Stimulated activated CD4-positive, alpha-beta T cell treated with anti-CD3 and anti-CD28 coated beads, Interleukin-4, amount 100 ng/mL, for 48 hours (primary cell): ENCODE measurements at places on chromosomes 2 and 18.

DNA sequence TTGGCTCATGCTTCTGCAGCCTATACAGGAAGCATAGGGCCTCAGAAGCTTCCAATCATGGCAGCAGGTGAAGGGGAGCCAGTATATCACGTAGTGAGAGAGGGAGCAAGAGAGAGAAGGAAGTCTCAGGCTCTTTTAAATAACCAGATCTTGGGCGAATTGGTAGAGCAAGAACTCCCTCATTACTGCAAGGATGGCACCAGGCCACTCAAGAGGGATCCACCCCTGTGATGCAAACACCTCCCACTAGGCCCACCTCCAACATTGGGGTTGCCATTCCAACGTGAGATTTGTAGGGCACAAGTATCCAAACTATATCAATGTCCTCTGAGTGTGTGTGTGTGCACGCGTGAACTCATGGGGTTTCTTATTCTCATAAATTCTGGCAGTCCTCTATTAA, 37.6 kb upstream of the RMP24 start:
- DNase-seq = no peak

GRCh38 chr2:206275312-206276055, 1.0 kb downstream of the ZDBF2 start:
- no peak for DNase-seq

- no peak for DNase-seq
Measured at GRCh38 chr2:14303366-14304115, 329.0 kb upstream of the LRATD1 start.

DNA sequence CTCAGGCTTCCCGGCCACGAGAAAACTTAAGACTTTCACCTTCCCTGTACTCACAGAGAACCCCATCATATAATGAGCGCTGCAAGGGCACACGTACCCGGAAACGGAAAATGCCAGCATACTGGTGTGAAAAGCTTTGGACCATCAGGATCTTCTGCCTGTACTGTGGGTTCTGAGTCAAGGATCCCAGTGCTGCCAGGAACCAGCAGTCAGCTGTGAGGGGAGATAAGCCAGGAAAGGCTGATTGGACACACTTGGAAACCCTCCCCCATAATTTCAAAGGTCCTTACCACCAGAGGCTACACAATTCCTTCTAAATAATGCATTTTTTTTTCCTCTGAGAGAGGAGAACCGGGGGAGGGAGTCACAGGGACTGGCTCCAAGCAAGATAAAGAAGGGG, 31.4 kb downstream of the CAPN13 start:
- no peak for DNase-seq

DNA sequence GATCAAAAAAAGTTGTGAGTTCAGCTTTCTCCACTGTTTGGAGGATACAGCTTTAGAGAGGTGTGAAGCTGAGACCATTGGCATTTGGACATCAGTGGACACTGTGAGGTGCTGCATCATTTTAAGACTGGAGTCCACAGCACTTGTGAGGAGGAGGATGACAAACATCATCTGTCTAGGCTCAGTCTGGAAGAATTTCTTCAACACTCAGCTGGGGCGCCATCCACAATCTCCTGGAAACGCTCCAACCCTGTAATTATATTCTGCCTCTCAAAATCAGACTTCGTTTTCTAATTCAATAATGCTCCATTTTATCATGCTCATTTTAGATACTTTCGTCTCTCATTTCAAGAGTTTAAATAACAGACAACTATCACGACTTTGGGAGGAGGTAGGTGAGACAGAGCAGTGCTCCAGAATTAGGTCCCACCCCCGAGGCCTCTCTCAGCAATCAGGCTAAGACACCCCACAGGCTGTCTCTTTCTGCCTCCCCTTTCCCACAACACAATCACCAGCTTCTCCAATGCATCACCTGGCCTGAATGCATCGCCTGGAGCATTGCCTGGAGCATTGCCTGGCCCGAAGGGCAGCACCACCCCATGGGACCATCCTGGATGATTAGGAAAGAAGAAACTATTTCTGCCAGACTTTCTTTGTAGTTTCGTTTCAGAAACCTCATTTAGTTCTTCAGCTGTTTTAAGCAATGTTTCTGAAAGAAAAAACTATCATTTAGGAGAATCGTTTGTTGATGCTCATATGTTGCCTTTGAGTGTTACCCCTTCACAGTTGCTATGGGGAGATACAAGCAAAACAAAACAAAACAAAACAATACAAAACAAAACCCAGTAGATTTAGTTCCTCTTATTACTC, 37.0 kb upstream of the DPP10 start:
- no peak for DNase-seq

GRCh38 chr2:65344689-65345088, 87.7 kb downstream of the SPRED2 start:
- DNase-seq = no peak

- no peak for DNase-seq
Measured at GRCh38 chr2:105794926-105795574, 50.3 kb downstream of the NCK2 start.

- no peak for DNase-seq
Measured at GRCh38 chr18:66722671-66723070, 118.8 kb upstream of the CDH19 start.
